ENCODE measurements at places on chromosomes 16 and 17.
A peak's percentile ranks its signal among the peaks of the same experiment; 100 is the strongest.

DNA sequence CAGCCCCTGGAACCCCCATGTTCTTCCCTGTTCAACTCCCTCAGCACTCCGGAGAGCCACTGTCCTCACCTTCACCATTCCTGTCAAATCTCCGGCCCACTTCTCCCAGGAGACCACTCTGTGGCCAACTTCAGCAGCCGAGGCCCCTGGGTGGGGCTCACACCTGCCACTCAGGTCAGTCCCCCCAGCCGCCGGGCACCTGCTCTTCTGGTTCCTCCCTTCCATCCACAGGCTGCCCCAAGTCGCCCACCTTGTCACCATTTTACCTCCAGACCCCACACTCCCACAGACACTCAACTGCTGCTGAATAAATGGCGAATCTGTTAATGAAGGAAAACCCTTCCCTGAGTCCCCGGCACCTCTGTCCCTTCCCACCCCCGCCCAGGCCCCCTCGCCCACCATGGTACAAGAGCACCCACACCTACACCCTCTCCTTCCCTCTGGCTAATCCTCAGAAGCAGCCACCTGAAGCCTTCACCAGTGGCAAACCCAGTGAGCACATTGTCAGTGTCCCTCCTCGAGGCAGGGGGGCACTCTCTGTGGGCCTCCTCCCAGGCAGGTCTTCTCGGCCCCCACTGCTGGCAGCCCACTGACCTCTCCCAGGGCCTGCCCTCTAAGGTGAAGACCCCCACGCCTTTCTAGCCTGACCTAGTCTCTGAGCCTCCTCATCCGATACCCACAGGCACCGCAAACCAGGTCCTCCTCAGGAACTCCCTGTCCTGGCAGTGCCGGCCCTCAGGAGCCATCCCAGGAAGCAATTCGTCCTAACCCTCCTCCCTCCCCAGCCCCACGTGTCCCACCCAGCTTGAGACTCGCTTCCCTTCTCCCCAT is 8.2 kb downstream of the CANT1 start:
- no peak for DNase-seq

DNA sequence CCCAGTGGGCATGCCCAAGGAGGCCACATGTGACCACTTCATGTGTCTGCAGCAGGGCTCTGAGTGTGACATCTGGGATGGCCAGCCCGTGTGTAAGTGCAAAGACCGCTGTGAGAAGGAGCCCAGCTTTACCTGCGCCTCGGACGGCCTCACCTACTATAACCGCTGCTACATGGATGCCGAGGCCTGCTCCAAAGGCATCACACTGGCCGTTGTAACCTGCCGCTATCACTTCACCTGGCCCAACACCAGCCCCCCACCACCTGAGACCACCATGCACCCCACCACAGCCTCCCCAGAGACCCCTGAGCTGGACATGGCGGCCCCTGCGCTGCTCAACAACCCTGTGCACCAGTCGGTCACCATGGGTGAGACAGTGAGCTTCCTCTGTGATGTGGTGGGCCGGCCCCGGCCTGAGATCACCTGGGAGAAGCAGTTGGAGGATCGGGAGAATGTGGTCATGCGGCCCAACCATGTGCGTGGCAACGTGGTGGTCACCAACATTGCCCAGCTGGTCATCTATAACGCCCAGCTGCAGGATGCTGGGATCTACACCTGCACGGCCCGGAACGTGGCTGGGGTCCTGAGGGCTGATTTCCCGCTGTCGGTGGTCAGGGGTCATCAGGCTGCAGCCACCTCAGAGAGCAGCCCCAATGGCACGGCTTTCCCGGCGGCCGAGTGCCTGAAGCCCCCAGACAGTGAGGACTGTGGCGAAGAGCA is 4.4 kb downstream of the WFIKKN2 start:
- DNase-seq: no peak

GRCh38 chr16:48611329-48612137 is 1.6 kb upstream of the N4BP1 start:
- no peak for DNase-seq

- DNase-seq: peak; percentile 91
These were observed 180.2 kb downstream of the RPTOR start for GRCh38 chr17:80724775-80725266.

DNA sequence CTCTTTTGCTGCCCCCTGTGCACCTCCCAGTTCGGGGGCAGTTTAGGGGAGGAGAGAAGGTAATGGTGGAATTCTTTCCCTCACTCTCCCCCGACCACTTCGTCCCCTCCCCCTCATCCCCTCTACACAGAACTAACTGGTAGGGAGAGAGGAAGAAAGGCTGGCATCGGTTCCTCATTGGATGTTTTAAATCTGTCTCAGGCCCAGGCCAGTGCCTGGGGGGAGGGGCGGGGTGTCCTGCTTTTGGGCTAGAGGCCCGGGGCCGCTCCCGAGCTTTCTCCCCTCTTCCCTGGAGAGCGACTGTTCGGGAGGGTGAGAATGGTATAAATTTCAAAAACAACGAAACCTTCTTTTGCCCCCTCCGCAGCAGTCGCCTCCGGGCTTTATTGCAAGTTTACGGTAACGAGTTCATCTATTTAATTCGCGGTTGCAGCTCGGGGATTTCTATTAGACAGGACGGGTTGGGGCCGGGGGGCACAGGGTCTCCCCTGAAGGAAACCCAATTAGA is at the start of gene PRAC2:
PRAC2 (plus strand) TSS at position 271 of the 508 bp plus-strand sequence. CDS start 1,226 bp downstream, outside the sequence.
- DNase-seq: no peak
